ENCODE measurements at places on chromosomes 16 and 17.

GRCh38 chr17:41480136-41480535, 815 bp downstream of the KRT35 start:
- no peak for DNase-seq

DNA sequence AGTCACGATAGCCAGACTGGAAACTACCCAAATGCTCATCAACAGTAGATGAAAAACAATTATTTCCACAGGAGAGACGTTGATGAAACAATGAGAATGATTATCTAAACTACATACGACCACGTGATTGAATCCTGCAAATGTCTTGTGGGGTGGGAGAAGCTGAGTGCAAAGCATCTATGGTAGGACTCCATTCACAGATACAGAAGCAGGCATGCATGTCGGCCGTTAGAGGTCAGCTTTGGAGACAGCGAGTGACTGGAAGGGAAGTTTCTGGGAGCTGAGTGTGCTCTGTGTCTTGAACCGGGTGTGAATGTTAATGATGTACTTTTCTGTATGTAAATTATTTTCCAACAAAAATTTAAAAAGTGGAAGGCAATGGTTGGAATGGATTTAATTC, 71.5 kb upstream of the DNAJA2 start:
- DNase-seq: no peak

DNA sequence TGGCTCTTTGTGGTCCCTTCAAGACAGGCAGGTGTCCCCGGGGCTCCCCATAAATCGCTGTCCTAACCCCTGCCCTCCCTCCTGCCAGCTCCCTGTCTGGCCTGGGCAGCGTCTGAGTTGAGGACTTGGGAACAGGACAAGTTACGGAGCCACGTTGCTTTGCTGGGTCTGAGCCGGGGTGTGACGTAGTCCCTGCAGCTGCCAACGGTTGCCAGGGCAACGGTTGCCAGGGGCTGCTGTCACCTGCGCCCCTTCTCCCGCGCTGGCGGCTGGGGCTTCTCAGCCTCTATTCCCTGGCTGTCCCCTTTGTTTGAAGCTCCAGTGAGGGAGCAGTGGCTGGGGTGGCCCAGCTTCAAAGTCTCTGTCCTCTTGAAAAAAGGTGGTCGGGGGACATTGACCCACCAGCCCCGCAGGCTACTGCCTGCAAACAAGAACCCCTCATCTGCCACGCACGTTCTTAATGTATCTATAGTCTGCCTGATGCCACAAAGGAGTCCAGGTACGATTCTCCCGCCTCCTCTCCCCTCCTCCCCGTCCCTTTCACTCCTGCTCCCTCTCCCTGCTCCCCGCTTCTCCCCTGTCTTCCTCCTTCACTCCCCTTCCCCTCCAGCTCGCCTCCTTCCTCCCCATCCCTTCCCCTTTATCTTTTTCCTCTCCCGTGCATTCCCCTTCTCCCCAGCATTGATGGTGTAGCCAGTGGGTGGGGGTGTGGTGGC, 10.9 kb downstream of the ADGRG1 start:
- DNase-seq: no peak

DNA sequence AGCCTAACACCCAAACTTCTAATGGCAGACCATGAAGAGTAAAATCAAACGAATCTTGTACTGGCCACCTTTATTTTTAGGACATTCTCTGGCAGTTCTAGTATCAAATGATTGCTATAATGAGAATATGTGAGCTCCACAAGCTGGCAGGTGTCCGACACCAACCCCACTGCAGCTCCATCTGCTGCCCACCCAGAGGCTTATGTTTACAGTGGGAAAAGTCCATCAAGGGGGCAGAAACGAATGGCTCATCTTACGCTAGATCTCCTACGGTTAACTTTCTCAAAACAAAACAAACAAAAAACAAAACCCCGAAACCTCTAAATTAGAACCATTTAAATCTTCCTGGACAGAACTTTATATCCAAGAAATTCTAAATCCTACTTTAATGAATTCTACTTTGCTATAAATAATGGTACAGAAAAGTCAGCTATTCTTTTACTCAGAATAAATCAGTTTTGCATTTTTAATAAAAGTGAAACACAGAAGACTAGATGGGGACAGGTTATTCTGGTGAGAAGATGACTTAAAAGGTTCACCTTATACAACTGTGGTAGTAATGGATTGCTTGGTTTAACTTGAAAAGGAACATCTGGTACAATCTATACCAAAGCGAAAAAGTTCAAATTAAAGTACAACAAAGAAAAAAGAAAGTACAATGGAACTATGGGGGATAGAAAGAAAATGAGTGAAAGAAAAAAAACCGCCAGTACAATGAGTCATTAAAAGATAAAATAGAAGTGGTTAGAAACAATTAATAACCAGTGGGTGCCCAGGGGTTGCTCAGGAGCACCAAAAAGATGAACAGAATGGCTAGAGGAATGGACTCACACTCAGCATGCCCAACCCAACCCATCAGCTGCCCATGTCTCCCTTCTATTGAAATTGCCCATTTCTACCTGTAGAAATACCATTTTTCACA, 40.2 kb downstream of the GRB2 start:
- no peak for DNase-seq

DNA sequence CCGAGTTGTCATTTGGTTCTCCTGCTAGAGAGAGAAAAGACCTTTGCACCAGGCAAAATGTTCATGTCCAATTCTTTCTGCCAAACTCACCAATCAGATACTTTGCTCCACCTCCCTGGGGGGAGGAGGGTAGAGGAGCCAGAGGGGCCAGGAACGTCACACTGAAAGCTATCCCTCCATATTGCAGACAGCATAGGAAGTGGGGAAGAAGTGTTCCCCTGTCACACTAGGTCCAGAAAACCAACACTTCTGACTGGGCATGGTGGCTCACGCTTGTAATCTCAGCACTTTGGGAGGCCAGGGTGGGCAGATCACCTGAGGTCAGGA, 9.5 kb downstream of the HSD17B2 start:
- DNase-seq: no peak

DNA sequence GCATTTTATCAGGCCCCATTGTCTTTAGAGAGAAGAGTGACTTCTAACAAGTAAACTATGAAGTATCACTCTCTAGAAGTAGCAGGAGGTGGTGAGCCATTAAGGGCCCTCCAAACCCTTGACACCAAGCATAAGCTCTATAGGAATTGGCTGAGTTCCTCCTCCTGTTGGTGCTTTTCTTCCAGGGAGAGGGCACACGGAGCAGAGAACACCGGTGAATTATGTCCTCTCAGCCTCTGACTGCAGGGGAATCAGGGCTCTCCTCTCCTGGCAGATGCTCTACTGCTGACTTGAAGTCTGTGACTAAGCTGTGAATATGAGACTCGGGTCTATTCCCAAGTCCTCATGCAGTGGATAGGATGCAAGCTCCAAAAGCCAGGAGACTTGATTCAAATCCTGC, 32.3 kb downstream of the CHD9 start:
- no peak for DNase-seq

DNA sequence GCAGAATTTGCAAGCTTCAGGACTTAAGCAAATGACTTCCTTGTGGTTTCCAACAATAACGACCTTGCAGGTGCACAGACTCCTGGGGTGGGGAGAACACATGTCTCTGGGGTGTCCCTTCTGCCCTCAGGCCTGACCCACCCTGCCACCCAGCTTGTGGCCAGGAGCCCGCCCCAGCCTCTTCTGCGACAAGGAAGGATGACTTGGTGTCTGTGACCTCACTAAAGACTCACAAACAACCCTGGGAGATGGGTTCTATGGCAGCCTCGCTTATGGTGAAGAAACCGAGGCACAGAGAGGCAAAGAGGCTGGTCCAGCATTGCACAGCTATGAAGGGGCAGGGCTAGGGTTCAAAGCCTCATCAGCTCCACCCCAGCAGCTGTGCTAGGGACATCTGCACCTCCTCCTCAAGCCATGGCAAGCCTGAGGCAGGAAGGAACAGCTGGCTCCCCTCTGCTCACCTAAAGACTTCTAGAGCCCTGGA, 2.6 kb downstream of the ATP2A3 start:
- DNase-seq: no peak

All from stimulated activated CD4-positive, alpha-beta T cell treated with anti-CD3 and anti-CD28 coated beads, Interleukin-4, amount 100 ng/mL, for 1 hour (primary cell).